ENCODE measurements at places on chromosomes 5 and 9.

- DNase-seq, result no peak
These were observed 24.5 kb upstream of the KDM4C start for GRCh38 chr9:6733257-6733656.

- no peak for DNase-seq
These were observed 80.9 kb downstream of the MAP1B start for GRCh38 chr5:72188166-72188565.

DNA sequence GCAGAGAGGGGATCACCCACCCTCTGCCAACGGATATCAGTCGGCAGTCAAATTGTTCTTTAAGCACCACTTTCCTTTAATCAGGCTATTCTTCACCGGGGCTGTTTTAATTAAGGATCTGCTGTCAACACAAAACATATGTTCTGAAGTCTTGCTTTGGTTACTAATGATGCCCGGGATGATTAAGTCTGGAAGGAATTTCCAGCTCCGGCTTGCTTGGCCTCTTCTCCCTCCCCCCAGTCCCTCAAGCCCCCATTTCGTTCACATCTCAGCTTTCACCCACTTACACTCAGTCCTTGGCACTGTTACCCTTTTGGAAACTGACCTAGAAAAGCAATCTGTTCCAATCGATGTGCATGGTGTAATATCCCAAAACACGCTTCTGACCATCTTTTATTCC lies 74.7 kb downstream of the MSX2 start:
- peak; percentile 90 for DNase-seq

DNA sequence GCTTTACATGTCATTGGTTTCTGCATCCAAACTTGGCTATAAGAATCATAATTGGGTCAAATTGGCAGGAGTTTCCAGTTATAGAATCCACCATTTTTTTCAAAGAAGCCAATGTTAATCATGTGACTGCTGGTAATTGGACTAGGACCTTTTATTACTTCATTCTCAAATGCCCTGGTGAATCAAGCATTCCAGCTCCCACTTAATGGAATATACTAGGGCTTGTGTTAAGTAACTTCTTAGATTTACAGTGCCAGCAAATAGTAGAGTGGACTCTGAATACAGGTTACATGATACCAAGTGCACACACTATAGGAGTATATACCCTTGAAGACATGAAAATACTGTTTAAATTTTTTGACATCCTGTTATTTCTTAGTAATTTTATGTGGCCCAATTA lies 96.7 kb downstream of the NUDT12 start:
- DNase-seq, result no peak

DNA sequence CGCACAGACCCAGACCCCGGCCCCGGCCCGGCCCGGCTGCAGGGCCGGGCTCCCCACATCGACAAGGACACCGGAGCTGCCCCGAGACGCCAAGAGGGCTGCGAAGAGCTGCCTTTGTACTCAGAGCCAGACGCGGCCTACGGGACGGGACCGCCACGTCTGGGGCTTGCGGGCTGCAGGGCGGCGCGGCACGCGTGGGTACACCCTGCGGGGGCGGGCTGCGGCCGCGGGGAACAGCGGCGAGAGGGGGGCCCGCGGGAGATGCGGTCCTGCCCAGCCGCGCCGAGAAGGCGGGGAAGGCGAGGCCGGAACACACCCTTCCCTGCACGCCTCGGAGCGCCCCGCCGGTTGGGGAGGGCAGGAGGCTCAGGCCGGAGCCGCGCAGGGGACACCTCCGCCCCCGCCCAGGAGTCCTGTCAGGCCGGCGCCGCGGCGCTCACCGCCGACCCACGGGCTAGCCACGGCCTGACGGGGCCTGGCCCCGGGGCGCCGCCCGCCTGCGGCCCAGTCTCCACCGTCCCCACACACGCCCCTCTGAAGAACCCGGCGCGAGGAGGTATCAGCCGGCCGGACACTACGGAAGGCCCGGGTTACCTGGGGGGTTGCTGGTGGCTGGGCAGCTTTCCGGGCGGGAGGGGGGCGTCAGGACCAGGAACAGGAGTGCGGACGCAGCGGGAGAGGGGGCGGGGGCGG lies 478 bp downstream of the RAB14 start:
- DNase-seq, result no peak

DNA sequence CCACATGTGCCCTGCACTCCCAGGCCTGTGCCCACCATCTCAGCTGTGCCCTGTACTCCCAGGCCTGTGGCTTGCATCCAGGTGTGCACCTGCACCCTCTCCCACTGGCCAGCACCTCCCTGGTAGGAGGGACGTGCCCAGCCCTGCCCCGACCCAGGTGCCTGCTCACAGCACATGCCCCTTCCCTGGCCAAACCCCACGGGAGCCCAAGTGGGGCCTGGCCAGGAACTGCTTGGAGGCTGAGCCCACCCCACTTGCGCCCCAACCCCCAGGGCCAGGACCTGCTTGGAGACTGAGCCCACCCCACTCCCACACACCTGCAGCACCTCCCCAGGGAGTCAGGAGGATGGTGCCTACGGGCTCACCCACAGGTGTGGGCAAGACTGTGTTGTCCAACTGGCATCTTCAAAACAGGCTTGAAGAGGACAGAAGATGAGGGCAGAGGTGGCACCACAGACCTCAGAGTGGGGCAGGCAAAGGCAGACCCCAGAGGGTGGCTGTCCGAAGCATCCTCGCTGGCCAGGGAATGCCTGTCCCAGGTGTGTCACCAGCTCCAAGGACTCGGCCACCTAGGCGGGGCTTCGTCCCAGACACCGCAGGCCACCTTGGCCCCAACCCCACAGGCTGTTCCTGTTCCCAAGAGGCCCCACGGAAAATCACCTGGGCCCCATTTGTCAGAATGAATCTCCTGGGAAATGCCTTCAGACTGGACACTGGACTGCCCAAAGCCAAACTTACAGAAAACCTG lies 10.8 kb downstream of the ZDHHC11B start:
- no peak for DNase-seq

DNA sequence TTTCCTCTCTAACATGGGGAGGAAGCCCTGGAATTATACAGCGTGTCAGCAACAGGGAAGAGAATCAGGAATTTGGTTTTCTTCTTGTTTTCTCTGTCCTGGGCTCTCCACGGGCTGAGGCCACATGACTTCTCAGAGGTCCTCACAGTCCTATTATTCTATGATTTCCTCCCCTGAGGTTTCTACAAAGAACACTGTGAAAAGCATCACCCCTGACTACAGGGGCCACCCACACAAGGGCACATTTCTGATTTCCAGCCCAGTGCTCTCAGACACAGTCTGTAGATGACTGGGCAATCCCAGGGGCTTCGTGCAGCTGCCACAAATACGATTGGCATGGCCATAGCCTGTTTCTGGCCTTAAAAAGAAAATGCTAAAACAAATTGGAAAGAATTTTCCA lies 284.9 kb downstream of the CEMIP2 start:
- no peak for DNase-seq

GRCh38 chr5:166571668-166572067 lies 1719.8 kb upstream of the WWC1 start:
- DNase-seq, result no peak

GRCh38 chr5:1431021-1431811 lies 14.0 kb downstream of the SLC6A3 start:
- no peak for DNase-seq

DNA sequence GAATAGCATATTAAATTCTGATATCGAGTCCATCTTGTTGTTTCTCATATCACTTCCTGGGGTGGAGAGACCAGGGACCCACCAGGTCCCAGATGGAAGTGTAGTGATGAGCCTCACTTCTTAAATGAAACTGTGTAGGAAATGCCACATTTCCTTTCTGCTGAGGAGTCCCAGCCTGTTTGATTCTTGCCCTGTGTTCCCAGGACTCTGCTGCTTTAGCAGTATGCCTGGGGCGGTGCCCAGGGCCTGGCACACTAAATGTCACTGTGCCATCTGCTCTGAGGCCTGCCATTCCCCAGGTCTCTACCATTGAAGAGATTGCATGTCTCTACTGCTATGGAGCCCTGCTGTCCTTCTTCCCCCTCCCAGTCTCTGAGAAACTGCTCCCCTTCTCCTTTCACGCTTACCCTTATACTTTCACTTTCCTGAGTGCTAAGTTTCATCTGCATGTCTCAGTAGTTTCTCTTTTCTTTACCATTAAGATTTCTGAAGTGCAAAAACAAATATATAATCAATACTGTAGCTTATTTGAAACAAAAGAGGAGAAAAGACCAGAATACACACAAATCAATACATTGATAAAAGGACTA lies 260.4 kb downstream of the GABRB2 start:
- DNase-seq, result no peak

- DNase-seq, result no peak
These were observed 141.2 kb upstream of the FOXD4L5 start for GRCh38 chr9:65426231-65426630.

DNA sequence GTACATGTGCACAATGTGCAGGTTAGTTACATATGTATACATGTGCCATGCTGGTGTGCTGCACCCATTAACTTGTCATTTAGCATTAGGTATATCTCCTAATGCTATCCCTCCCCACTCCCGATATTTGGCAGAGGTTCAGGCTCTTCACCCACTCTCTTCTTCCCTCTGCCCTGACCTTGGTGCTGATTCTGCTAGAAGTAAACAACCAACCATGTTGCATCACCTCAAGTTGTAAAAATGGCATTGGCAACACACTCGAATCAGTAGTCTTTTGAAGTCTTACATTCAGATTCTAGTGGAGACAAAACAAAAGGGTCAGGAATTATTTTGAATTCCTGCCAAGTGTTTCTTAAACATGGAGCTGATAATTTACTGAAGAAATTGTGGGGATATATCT lies 40.0 kb downstream of the PRR16 start:
- DNase-seq, result peak; percentile 11

DNA sequence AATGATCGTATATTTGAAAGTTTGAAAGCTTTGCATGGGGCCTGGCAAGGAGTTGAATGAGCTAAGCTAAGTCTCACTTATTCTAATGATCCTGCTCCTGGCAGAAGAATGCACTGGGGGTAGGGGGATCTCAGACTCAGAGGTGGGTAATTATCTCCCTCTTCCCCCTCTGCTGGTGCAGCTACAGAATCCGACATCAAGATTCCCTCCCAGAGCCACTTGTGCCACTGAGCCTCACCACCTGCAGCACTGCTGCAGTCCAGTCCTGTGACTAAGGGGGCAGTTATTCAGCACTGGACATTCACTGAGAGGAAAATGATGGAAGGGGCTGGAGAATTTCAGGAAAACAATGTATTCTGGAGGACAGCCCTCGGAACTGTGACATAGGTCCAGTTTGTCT lies 205.8 kb downstream of the DEPDC1B start:
- DNase-seq, result no peak

DNA sequence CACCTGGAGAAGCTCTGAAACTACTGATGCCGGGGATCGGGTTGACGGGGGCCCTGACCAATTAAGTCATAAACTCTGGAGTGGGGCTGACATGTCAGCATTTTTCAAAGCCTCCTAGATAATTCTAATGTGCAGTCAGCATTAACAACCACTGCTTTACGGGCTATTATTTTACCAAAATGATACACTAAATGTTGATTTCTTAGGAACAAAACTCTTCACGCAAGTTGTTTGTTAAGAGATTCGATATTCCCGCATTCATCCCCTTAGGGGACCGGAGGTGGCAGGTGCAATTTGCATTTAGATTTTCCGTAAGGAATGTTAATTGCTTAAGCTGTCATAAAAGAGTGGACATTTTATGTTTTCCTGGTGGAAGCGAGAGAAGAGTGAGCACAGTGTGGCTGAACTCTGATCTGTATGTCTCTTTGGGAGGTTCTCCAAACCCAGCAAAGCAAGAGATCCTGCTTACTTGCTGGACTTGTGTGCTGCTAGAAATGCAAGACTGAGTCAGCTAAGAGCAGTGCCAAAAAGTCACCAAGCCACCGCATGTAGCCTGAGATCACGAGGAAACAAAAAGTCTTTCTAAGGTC lies 77.6 kb downstream of the UGCG start:
- peak; percentile 45 for DNase-seq

DNA sequence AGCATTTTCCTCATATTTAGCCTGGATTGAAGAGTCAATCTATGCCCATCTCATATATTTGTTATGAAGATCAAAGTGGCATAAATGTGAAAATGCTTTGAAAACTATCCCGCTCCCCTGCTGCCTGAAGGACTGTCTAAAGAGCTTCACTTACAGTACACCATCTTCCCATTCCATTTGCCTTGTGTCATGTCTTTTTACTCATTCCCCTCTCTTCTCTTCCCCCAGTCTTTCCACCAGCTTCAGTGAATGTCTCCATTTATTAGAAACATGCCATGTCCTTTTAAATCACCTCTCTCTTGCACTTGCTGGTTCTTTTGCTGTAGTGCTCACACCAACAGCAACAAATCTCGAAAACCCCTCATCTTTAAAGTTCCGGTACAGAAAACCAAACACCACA lies 192.7 kb upstream of the SGCD start:
- peak; percentile 54 for DNase-seq

DNA sequence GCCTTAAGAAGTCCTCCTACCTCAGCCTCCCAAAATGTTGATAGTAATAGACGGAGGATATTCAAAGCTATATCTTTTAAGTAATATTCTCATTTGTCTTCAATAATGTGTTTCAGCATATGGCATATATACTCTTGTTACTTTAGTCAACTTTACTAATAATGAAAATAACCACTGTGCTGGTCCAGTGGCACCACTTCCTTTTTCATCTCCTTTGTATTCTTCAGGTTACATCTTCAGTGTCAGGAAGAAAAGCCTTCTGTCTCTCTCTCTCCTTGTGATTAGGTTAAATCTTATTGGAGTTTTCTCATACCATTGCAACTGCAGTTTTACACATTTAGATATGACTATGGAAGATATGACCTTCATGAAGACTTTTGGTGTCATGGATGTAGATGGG lies 31.3 kb downstream of the PARP8 start:
- DNase-seq, result no peak

DNA sequence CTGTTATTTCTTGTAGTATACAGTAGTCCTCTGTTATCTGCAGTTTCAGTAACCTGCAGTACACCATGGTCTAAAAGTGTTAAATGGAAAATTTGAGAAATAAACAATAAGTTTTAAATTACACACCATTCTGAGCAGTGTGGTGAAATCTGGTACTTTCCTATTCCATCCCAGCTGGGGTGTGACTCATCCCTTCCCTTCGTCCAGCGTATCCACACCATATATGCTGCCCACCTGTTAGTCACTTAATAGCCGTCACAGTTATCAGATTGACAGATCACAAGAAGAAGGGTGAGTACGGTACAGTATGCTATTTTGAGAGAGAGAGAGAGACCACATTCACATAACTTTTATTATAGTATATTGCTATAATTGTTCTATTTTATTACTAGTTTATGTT lies 28.9 kb downstream of the FAM151B start:
- DNase-seq, result peak; percentile 40

- peak; percentile 31 for DNase-seq
These were observed 132.6 kb downstream of the SPOCK1 start for GRCh38 chr5:137366526-137366925.

- DNase-seq, result no peak
These were observed 153.4 kb downstream of the OLFM1 start for GRCh38 chr9:135240871-135241311.

- peak; percentile 68 for DNase-seq
These were observed 22.4 kb upstream of the FCN2 start for GRCh38 chr9:134858051-134858841.

- no peak for DNase-seq
These were observed 22.3 kb upstream of the SNAPC3 start for GRCh38 chr9:15400281-15400941.

- DNase-seq, result no peak
These were observed 66.7 kb downstream of the PPARGC1B start for GRCh38 chr5:149796836-149797235.

- DNase-seq, result no peak
These were observed 151.0 kb upstream of the TBC1D2 start for GRCh38 chr9:98406469-98406868.

All from fibroblast of skin of right biceps (primary cell).